ENCODE measurements at places on chromosomes 7 and 10.

- DNase-seq, result no peak
Observed at GRCh38 chr7:22564511-22565045, 64.6 kb upstream of the STEAP1B start.

- DNase-seq, result no peak
Observed at GRCh38 chr10:52092390-52092789, 221.7 kb upstream of the DKK1 start.

- no peak for DNase-seq
Observed at GRCh38 chr7:155584763-155585531, 38.6 kb upstream of the CNPY1 start.

DNA sequence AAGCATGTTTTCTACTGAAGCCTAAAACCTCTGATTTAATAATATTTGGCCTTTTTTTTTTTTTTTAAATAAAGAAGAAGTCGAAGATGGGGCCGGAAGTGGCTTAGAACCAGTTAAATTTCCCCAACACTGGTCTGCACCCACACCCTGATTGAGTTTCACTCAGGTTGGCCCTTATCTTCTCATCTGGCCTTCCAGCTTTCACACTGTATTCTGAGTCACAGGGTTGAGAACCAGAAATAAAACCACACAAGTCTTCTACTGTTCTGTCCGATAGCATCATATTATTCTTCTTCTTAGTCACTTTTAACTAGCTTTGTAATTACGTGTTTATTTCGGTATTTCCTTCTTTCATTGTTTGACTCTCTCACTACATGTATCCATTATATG lies 9.9 kb downstream of the ZNF365 start:
- peak; percentile 49 for DNase-seq

GRCh38 chr7:42077271-42078135 lies 159.5 kb downstream of the GLI3 start:
- no peak for DNase-seq

GRCh38 chr7:13845601-13846000 lies 143.9 kb downstream of the ETV1 start:
- DNase-seq, result no peak

GRCh38 chr10:34739915-34740314 lies 75.2 kb downstream of the PARD3 start:
- peak; percentile 66 for DNase-seq

- DNase-seq, result no peak
Observed at GRCh38 chr7:99050971-99051370, 92.9 kb downstream of the SMURF1 start.

DNA sequence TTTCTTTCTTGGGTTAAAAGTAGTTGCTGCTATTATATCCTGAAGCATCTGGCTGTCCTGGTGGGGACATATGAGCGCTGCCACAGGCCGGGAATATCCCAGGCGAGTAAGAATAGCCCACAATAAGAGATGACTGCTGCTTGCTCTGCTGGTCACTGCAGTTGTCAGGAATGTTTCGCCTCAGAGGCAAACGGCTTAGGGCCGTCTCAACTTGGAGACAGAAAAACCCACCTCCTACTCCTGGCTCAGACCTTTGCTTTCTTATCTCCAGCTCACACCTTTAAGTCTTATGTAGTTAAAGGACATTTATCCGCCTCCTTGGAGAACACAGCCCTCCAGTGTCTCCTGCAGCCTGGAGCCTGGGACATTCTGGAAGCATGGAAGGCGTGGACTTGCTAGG lies at the start of gene GJD4:
TSS of gene GJD4 (plus strand) at position 151 of the 400 bp plus-strand sequence. CDS start at position 378, 227 bp downstream.
- DNase-seq, result no peak

GRCh38 chr7:141646826-141647480 lies 55.0 kb downstream of the DENND11 start:
- DNase-seq, result no peak

- peak; percentile 43 for DNase-seq
Observed at GRCh38 chr10:35875016-35875676, 233.1 kb upstream of the FZD8 start.

GRCh38 chr7:129714514-129715063 lies 103.1 kb downstream of the NRF1 start:
- no peak for DNase-seq

DNA sequence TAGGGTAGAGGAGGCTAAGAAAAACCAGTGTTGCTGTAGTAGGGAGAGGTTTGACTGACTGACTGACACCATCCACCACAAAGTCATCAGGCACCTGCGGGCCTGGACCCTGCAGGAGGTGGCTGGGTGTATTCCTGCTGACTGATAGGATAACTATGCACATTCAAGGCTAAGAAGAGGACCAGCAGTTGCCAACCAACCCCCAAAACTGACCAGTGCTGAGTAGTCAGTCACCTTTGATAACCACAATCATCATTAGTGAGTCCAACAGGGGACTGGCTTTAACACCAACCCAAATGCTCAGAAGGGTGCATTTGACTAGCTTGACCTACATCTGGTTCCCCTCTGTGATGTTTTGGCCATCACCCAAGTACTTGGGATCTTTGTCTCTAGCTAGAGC lies 30.5 kb downstream of the PLXNA4 start:
- DNase-seq, result no peak

- no peak for DNase-seq
Observed at GRCh38 chr7:37550426-37550825, 101.8 kb upstream of the ELMO1 start.

DNA sequence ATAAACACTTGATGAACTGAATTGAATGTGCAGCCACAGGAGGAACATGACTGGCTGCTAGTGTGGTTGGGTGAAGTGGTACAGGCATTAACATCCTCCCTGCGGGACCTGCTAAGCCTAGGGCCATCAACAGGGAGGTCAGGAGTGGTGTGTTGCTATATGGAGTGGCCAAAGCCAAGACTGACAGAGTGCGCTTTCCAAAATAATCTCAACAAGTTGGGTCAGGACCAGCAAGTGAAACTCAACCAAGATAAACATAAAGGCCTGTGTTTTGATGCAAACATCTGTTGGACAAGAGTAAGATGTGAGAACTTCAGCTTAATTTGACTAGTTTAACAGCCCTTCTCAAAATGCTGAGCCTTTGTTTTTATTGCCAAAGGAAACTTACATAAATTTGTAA lies 97.7 kb downstream of the WDFY4 start:
- no peak for DNase-seq

DNA sequence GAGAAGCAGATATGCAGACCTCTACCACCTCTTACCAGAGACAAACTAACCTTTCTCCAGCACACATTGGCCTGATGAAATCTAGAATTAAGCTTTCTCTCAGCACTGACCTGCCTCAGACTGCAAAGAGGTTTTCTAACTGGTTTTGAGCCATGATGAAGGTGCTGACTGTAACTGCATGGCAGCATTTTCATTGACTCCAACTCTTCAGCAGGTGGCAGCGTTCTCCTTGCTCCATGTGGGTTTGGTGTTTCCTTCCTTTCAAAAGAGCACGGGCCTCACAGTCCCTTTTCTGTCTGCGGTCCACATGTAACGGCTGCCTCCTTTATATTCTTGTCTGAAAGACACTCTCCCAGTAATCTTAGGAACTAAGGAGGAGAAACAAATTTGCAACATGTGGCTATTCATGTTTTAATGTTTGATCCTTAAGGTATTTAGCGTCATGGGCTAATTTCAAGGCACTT lies 12.6 kb downstream of the KLLN start:
- DNase-seq, result peak; percentile 39

DNA sequence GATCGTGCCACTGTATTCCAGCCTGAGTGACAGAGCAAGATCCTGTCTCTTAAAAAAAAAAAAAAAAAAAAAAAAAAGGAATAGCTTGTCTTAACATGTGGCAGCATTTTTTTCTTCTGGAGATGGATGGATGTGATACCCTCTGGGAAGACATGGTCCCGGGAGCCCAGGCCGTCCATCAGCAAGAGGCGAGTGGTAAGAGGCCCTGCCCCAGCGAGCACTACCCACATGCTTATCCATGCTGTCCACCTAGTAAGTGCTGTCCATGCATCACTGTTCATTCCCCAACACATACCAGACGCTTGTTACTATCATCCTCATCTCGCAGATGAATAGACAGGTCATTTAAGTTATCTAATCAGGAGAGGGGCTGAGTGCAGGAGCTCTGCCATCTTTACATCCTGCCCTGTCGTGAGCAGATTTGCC lies 12.9 kb downstream of the ATP6V1F start:
- DNase-seq, result no peak

GRCh38 chr10:118629211-118629610 lies 33.8 kb upstream of the PRLHR start:
- DNase-seq, result no peak

DNA sequence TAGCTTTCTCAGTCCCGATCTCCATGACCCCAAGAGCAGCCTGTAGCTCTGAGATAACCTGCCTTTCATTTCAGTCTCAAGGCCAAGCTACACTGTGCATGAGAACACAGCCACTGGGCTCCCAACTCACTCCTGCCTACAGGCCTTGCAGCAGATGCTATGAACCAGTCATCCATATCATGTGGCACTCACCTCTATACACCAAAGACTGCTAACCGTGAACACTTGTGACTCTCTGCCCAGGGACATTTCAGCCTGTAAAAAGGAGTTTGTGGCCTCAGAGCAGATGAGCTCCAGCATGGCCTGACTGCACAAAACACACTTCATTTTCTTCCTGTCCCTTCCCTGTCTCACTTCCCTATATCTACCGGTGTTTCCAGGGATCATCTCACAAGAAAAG lies 56.9 kb upstream of the NPY start:
- no peak for DNase-seq

DNA sequence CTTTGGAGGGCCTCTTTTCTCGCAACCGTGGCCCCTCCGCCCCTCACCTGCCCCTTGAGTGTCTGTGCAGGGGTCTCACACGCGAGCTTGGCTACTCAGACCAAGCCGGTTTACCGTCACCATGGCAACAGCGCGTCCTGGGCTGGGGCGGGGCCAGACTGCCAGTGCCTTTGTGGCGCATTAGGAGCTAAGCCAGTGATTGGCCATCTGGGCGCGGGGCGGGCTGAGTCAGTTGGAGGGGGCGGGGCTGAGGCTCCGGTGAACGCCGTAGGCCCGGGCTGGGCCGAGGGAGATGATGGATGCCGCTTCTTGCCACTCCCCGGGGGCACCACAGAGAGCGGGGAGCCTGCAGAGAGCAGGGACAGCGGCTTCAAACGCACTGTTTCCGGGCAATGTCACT lies 48.7 kb upstream of the FXYD4 start:
- DNase-seq, result peak; percentile 54

- DNase-seq, result no peak
Observed at GRCh38 chr10:118569241-118569881, 26.1 kb downstream of the PRLHR start.

- DNase-seq, result no peak
Observed at GRCh38 chr10:69846293-69846921, 44.7 kb downstream of the COL13A1 start.

GRCh38 chr7:53993224-53993623 lies 549.0 kb upstream of the VSTM2A start:
- no peak for DNase-seq

- no peak for DNase-seq
Observed at GRCh38 chr10:109029870-109030269, 893.4 kb downstream of the XPNPEP1 start.

DNA sequence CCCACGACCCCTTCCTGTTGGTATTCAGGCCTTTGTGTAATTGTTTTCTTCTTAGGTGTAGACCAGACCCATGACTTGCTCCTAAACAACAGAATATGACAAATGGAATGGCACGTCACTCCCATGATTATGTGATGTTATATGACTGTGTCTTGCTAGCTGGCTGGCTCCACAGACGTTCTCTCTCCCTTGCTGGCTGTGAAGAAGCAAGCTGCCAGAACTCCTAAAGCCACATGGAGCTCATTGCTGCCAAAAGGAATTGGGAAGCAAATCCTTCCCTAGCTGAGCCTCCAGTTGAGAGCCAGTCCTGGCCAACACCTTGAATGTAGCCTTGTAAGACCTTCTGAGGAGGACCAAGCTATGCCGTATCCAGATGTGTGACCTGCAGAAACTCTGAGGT lies 74.2 kb downstream of the RAB18 start:
- no peak for DNase-seq

DNA sequence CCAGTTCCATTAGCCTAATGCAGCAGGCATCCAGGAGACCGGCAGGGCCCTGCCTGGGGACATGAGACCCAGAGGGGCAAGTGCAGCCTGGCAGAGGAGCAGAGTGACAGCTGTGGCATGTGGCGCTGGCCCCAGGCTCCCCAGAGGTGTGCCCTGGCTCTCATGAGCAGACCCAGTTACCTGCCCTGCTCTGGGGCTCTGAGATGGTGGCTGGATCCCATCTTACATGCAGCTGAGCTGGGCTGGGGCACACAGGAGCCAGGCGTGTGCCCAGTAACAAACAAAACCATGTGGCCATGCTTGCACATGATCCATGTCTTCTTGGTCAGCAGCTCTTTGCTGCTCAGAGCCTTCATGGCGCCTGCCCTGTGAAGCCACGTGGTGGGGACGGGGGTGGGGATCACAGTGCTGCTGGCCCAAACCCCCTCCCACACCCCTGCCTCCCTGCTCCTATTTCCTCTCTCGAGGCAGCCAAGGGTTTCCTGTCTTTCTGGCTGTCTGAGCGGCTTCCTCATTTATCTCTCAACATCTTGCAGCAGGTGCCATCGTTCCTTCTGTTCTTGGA lies 40.3 kb upstream of the GTF2I start:
- no peak for DNase-seq

GRCh38 chr7:43591558-43592180 lies 8.8 kb downstream of the STK17A start:
- DNase-seq, result no peak

- DNase-seq, result no peak
Observed at GRCh38 chr7:130893441-130893894, 159.5 kb upstream of the KLF14 start.

DNA sequence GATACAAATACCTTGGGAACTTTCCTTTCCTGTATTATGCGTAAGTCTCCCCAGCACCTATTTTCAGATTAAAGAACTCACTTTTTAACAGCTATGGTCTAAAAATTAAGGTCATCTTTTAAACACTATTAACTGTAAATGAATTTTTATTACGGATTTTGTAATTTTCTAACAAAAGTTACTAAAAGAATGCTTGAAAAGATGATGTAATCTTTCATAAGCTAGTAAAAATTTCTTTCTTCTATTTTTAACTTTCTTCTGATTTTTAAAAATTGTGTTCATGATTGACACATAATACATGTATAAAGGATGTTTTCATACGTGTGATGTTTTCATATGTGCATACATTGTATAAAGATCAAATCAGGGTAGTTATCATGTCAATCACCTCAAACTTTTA lies 291.2 kb upstream of the MBL2 start:
- no peak for DNase-seq

GRCh38 chr7:2248984-2249694 lies 7.1 kb downstream of the NUDT1 start:
- no peak for DNase-seq

- no peak for DNase-seq
Observed at GRCh38 chr7:70372768-70373515, 759.0 kb upstream of the GALNT17 start.

GRCh38 chr7:138295049-138295637 lies 164.9 kb upstream of the TRIM24 start:
- no peak for DNase-seq

GRCh38 chr7:3408814-3409595 lies 108.0 kb downstream of the SDK1 start:
- DNase-seq, result peak; percentile 56

- DNase-seq, result no peak
Observed at GRCh38 chr7:4951903-4952636, 6.9 kb downstream of the MMD2 start.
